ENCODE measurements at places on chromosomes 2 and 18. TPM values are rescaled to one million over a fixed set of nuclear protein-coding genes. Genes with fewer than 3 reads are reported as not detected.

AGXT gene
- polyA plus RNA-seq = not detected

DNA sequence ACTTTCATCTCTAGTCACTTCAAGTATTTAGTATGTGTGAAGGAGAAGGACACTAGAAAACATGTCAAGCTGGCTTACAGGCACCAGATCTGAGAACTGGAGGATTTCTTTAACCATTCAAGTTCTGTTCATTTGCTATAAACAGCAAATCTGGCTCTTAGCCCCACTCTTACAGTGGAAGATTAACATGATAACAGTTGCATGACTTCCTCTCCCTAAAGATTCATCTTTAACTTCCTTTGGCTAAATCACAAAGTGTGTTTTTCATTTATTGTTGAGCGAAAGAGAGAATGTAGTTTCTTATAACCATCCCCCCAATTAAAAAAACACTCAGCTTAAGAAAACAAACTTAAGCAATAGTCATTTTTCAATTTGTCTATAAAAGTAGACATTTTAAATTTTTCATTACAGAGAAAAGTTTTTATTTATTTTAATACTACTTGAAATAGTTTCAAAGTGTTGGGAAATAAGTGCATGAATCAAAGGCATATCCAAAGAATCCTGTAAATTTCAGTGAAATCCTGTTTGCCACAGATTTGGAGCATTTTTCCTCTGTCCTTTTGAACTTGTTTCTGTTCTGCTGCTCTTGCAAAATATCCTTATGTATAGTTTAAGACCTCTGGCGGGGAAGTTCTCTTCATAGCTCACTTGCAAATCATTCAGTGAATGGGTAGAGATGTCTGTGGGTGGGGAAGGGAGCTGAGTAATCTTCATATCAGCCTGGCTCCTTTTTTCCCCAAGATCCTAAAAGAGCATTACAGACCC, 241.0 kb upstream of the RBBP8 start:
- peak; percentile 75 for DNase-seq

DNA sequence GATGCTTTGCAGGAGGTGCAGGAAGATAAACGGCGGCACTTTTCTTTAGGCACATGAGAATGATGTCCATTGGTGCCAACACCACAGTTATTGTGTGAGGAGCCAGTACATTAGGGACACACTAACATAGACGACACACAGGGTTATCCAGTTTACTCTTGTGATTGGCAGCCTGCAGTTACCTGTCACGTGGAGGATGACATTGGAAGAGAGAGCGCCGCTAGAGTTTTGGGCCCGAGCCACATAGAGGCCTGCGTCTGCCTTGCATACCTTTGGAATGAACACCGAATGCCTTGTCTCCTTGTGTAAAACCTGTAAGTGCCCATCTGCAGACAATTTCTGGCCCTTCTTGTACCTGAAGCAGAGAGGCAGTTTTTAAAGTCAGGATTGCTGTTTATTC, 26.9 kb upstream of the TTN start:
- DNase-seq = no peak

DNA sequence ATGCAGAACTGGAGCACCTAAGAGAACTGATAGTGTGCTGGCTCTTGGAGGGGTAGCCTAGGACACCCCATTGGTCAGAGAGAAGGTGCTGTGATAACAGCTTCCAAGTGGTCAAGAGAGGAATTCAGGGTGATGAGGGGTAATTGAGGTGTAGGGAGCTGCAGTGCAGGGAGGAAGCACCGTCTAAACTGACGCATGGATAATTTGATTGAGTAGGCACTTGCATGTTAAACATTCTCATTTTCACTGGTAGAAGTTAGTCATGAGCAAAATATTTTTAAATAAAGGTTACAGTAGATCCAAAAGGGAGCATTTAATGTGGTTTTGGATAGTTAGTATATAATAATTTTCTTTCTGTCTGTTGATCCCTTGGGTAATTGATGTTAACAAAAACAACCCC, 155.1 kb upstream of the TCF4 start:
- peak; percentile 3 for DNase-seq

DNA sequence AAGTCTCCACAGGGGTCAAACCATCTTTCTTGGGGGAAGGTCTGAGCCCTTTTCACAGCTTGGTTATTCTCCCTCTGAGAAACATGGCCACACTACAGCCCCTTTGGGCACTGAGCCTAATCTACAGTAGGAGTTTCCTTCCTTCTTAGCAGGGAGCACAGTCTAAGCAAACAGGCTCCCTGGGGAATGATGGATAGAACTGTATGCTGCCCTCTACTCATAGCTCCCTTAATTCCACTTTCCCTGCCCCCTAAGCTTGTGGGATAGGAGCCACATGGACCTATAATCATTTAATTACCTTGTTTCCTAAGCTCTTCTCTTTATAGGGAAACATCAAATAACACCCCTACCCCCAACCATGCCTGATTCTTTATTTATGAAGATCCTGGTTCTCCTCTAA, 442.1 kb upstream of the MEX3C start:
- no peak for DNase-seq

- no peak for DNase-seq
Observed at GRCh38 chr2:167550448-167550847, 662.2 kb downstream of the XIRP2 start.

- no peak for DNase-seq
Observed at GRCh38 chr2:223054193-223054781, 2.3 kb downstream of the KCNE4 start.

DNA sequence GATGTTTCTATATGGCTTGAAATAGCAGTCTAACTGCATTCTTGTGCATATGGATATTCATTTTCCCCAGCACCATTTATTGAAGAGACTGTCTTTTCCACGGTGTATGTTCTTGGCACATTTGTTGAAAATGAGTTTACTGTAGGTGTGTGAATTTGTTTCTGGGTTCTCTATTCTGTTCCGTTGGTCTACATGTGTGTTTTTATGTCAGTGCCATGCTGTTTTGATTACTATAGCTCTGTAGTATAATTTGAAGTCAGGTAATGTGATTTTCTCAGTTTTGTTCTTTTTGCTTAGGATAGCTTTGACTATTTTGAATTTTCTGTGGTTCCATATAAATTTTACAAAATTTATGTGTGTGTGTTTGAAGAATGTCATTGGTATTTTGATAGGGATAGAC, 201.0 kb downstream of the MBD5 start:
- no peak for DNase-seq

DNA sequence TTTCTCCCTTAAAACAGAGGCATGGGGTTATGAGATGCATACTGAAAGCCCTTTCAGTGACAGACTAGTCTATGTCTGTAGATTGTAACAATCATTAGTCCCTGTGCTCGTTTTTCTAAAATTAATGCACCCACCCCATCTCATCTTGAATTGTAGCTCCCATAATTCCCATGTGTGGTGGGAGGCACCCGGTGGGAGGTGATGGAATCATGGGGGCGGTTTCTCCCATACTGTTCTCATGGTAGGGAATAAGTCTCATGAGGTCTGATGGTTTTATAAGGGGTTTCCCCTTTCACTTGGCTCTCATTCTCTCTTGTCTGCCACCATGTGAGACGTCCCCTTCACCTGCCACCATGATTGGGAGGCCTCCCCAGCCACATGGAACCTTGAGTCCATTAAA, 100.9 kb downstream of the AP1S3 start:
- no peak for DNase-seq

NFATC1 gene
- polyA plus RNA-seq = 0.73 TPM

DNA sequence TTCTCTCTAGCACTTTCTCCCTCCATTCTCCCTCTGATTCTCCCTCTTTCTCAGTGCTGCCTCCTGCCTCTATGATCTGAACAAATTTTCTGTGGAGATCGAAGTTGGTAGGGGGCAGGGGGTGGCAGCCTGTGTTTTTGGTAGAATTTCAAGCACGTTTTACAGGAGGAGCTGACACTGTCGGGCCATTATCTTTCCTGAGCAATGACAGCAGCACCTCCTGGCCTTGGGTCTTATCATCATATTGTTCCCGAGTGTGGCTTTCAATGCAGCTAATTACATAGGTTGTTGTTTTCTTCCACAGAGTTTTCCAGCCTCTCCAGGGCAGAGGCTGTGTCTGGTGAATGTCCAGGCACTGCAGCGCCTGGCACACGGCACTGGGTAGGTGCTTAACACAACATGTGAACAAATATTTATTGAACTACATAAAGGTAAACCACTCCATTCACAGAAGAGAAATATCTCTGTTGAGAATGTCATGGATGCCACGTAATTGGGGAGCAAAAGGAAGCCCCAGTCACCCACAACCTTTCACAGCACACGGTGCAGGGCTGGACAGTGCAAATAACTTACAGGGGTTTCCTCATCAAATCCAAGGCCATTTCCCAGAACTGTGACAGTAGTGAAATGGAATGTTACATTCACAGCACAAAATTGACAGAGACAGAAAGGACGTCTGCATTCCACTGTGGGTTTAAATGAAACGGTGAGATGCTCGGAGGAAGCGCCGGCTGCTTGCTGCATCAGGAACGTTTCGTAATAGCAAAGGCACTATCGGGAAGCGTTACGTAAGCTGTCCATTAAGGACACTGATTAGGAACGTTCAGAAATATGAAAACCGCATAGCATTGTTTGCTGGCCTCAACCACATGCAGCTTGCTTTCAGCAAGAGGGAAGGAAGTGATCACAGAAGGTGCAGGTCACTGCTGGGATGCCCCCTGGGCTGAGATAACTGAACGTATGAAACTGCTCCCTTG, 6.5 kb upstream of the KCNG2 start:
- DNase-seq = peak; percentile 95

GRCh38 chr18:76515576-76515975, 20.5 kb upstream of the ZNF516 start:
- DNase-seq = no peak

DNA sequence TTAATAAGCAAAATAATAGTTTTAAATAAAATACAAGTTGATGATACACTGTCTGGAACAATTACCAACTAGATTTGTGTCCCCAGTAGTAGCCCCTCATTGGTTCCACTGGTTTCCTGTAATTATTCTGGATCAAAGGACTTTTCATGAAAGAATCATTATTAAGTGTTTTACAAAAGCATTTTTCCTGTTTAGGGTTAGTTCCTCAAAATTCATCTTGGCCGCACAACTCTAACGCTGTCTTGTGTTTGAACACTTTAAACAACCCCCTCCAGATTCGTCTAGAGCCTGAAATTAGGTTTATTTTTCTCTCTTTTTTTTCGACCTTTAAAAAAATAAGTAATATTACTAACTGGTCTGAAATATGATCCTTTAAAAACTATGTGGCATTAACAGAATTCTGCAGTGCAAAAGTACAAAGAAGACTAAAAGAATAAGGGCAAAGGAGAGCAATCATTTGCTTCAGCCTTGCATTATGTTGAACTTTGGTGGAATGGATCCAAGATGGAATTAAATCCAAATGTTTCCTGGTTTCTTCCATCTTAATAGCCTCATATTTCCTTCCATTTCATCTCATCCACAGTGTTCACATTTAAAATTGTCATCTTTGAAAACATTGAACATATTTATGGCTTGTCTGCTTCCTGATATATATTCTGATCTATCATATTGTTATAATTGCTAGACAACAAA, 678.4 kb downstream of the IRS1 start:
- DNase-seq = no peak

DNA sequence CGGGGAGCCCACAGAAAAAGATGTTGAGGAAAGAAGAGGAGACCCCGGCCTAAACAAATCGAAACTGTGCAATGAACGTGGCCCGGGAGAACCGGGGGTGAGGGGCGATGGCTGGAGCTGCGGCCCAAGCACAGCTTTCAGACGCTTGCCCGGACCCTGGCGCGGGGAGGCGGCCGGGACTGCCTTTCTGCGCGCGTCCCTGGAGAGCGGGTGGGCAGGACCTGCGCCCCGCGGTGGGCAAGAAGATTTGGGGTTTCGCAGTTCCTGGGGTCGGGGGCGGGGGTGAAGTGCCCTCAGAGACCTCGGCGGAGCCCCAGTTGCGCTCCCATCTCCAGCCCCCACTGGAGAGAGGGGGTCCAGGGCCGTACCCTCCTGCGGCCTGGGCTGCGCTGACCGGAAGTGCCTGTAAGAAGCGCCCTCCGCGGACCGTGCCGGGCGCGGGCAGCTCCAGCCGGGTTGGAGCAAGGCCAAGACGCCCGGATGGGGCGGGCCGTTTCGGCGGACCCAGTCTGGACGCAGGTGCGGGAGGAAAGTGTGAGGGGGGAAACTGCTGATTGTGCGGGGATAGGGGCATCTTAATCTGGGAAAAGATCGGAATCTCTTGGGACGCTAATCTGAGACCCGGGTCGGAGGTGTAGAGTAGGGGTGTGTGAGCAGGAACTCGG, 11.6 kb downstream of the EN1 start:
- no peak for DNase-seq

DNA sequence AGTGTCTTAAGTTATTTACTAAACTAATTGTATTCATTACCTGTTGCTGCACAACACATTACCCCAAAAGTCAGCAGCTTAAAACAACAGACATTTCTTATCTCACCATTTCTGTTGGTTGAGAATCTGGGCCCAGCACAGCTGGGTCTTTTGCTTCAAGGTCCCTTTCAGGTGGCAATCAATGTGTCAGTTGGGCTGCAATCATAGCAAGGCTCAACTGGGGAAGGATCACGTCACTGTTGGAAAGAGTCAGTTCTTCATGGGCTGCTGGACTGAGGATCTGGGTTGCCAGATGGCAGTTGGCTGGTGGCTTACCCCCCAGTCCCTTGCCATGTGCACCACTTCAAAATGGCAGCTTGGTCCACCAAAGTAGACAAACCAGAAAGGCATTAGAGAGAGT, 261.2 kb downstream of the SUCLG1 start:
- DNase-seq = no peak

- no peak for DNase-seq
Observed at GRCh38 chr2:133518700-133519344, 49.4 kb downstream of the NCKAP5 start.

DNA sequence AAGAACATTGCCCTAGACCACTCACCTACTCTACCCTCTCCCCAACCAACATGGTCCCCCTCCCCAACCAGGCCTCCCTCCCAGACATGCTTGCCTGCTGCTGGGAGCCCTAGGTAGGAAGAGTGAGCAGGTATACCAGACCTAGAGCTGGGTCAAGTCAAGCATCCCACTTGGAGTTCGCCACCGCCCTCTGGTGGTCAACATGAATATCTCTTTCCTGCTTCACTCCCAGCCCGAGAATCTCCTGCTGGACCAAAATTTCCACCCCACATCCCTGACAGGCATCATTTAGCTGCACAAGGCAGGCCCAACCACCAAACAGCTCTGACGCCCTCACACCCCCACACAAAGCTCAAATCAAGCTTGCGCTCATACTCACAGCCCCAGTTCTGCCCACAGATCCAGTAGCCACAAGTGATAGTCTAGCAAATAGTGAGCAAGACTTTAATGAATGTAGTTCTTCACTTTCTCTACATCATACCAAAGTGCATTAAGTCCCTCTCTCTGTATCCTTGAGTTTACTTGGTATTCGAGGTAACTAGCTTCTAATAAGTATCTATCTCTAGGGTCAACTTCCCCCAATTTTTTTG, 116.0 kb downstream of the TNS1 start:
- DNase-seq = peak; percentile 55

NEU4 gene
- polyA plus RNA-seq = not detected
